ENCODE measurements at places on chromosomes 6 and 20. TPM values are rescaled to one million over a fixed set of nuclear protein-coding genes. Genes with fewer than 3 reads are reported as not detected.

MYCT1 gene
- total RNA-seq = 2.6 TPM

GRCh38 chr6:39426073-39426456 is 103.6 kb upstream of the KCNK16 start:
- peak; percentile 81 for DNase-seq

DNA sequence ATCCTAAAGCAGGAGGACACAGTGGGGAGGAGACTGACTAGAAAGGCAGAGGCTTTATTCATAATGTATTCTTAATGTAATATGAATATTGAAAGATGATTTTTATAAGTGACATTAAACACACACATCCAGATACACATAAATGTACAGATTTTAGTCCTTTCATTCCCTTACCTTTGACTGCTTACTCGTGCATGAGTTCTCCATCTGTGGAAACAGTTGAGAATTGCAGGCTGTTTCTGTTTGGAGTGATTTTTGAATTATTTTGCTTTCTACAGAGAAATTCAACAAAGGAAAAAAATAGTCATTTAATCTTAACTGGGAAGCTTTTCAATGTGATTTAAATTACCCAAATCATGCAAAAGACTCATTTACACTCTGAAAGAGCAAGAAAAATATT is 136.5 kb downstream of the RIMS1 start:
- no peak for DNase-seq

GRCh38 chr6:124722141-124722878 is 239.9 kb upstream of the RNF217 start:
- DNase-seq = no peak

CGA gene
- not detected for total RNA-seq

DNA sequence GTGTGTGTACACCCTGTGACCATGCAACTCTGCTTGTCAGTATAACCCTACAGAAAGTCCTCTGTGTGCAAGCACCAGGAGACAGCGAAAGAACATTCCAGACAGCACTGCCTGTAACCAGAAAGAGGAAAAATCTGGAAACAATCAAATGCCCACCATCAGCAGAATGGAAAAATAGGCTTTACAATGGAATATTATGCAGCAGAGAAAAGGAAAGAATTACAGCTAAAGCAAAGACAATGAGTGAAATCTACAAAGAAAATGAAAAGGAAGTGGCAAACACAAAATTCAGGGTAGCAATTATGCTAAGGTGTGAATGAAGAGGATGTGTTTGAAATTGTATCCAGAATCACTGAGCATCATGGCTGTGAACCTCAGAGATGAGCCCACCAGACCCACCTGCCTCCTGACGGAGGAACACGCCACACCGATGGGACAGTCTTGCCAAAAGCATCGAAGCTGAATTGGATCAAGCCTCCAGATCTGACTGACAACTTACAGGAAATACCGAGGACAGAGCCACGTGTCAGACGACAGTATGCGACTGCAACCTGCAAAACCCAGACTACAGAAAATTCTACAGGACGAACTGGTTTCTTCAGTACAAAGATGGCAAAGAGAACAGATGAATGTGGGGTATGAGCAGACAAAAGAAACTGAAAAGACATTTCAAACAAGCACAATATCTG is 133.2 kb downstream of the NFATC2 start:
- no peak for DNase-seq

- DNase-seq = no peak
Measured at GRCh38 chr6:23498013-23498412, 628.0 kb upstream of the NRSN1 start.

- DNase-seq = no peak
Measured at GRCh38 chr6:7154341-7155139, 46.8 kb downstream of the RREB1 start.

DNA sequence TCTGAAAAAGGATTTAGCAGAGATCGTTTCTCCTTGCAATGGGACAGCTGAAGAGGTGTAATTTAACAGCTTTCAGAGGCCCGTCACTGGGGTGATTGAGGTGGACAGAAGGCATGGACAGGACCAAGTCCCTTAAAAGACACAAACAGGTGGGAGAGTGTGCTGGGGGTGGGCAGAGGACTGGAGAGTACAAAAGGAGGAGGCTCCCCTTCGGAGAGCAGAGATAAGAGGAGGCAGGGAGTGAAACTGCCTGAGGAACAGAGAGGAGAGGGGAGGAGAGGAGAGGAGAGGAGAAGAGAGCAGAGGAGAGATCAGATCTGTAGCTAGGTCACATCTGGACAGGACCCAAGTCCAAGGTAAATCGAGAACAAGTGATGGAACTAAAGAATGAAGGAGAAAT is 48.6 kb upstream of the PKHD1 start:
- DNase-seq = no peak

GRCh38 chr20:33859751-33860150 is 48.6 kb downstream of the CHMP4B start:
- no peak for DNase-seq

Measured in fibroblast of the aortic adventitia (primary cell).